ENCODE measurements at places on chromosomes 12 and 14.
A peak's percentile ranks its signal among the peaks of the same experiment; 100 is the strongest.

DNA sequence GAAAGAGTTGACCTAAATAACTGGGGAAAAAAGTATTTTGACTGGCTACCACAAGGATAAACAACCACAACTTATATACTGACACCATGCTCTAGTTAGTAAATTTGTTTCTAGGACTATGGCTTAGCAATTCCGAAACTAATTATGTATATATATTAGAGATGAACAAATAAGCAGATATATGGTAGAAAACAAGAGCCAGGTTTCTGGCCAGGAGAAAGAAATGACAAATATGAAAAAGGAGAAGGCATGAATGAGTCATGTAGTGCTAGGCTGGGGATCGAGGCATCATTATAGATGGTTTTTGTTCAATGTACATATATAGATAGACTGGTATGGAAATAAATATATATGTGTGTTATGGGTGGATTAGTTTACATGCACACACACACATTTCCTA, 5.5 kb upstream of the LRRC74A start:
- DNase-seq = no peak

DNA sequence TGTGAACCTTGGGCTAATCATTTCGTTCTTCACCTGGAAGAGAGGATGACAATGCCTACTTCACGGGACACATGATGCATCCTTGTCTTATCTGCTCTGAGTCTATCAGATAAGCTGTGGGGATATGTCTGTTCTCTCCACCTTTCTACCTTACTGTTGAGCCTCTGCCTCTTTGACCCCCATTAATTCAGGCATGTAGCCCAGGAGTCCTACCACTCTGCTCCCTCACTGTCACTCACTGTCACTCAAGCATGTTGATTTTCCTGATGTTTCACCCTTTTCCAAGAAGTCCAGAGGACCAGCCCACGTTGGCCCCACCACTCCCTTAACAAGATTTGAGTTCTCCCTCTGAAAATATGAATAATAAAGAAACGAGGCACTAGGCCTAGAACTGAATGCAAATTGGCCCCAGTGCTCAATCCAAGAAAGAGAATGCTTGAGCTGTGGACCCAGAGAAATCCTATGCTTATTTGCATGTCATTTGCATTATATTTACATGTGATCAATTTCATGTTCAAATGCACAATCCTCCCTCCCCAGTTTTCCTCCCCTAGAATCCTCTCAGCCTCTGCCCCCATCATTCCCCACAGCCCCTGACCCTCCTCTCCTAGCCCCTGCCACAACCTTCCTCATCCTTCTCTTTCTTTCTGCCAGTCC, 6.4 kb upstream of the SMUG1 start:
- DNase-seq = no peak

- no peak for DNase-seq
These were observed 62.5 kb downstream of the MAPKAPK5 start for GRCh38 chr12:111904446-111904975.

GRCh38 chr12:13196130-13196921, at the start of gene EMP1:
EMP1 (plus strand) TSS chr12:13196726; CDS start chr12:13211511, 14,785 bp downstream.
- DNase-seq = peak; percentile 83

GRCh38 chr12:117897372-117898161, 71.2 kb downstream of the KSR2 start:
- no peak for DNase-seq

DNA sequence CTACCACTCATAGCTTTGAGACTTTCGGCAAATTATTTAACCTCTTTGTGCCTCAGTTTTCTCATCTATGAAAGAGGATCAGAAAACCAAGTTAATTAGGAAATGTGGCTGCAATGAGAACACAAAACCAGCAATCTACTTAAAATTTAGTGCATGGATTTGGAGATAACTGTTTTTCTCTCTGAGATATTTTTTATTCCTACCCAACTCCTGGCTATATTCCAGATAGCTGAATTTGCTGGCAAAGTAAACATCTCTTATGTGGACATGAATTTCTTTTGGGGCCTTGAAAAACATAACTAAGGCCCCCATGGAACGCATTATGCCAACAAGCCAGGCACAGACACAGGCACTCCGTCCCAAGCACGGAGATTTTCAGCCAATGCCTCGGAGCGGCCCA, 53.4 kb upstream of the FOXN3 start:
- DNase-seq = no peak

DNA sequence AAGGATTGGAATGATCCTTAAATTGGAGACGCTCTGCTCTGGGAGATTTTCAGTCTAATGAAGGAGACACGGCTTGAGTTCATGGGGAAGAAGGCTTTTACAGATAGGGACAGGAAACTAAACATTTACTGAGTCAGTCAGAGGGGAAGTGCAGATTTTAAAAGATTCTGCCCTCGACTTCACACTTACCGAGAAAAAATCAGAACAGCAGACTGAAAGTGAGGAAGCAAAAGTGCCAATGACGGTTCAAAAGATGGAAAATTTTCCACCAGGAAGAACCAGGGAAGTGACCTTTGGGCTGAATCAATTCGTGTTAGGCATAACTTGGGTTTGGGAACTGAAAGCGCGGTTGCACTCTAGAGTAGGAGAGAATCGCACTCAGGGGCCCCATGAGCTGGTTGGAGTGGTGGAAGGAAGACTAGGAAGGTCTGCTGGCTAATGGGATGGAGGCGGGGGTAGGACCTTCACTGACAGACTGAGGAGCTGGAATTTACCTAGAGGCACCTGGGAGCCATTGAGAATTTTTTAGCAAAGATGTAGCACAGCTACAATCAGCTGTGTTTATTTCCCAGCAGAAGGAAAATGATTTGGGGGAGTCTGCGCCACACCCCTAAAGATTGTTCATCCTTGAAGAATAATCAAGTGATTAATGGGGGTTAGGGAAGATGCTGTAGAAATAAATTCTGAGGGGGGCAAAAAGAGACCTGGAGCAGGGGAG, 1.2 kb downstream of the KCNK13 start:
- no peak for DNase-seq

- no peak for DNase-seq
These were observed 75.3 kb downstream of the AACS start for GRCh38 chr12:125140279-125141209.

DNA sequence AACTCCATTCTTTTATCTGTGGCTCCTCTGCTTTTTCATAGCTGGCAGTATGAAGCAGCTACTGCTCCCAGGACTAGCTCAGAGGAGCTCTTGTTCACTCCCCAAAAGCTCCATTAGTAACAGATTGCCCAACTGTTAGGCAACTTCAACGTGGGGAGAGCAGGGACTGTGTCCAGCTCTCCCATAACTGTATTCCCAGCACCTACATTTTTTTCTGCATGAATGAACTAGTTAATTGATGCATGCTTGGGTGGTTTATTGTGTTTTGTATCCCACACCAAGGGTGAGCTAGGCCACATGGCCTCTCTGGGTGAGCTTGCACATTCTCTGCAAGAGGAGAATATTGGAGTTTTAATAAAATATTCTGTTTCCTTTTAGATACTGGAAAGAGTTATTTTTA, 15.2 kb downstream of the STON2 start:
- no peak for DNase-seq

- DNase-seq = no peak
These were observed 81.2 kb downstream of the TMEM260 start for GRCh38 chr14:56660677-56661389.

- no peak for DNase-seq
These were observed 255.2 kb downstream of the SYT1 start for GRCh38 chr12:79119796-79120195.

GRCh38 chr14:78131201-78131600, 39.0 kb upstream of the NRXN3 start:
- DNase-seq = no peak

Measured in CD4-positive, alpha-beta T cell treated with Interleukin-6 at 100 ng/mL for 8 hours (primary cell).